Endothelial cell (in vitro differentiated cells): ENCODE measurements at places on chromosomes 1 and 21.

GRCh38 chr1:244657421-244657820 lies 4.5 kb downstream of the DESI2 start:
- DNase-seq: no peak

DNA sequence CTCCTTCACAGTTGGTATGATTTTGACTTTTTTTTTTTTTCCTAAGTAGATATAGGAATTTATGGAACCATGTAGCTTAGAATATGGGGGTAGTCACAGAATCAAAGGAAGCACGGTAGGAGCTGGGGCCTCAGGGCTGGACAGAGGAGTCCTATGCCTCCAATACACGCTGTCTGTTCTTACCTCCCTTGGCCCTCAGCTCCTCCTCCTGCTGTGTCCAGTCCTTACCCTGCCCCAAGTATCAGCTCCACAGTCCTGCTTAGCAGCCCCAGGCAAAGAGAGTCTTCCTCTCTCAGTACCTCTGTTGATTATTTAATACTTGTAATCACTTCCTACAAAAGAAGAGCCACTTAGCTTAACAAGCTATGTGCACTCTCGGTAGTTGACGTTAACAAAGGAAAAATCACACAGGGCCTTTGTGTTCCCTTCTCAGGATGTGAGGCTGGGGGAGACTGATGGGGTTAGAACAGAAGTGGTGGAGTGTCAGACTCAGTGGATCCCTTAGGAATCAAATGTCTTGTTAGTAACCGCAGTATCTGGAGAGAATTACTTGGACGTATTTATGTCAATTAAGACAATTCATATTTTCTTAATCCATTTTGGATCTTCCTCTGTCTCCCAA lies 292.3 kb downstream of the HHAT start:
- no peak for DNase-seq

DNA sequence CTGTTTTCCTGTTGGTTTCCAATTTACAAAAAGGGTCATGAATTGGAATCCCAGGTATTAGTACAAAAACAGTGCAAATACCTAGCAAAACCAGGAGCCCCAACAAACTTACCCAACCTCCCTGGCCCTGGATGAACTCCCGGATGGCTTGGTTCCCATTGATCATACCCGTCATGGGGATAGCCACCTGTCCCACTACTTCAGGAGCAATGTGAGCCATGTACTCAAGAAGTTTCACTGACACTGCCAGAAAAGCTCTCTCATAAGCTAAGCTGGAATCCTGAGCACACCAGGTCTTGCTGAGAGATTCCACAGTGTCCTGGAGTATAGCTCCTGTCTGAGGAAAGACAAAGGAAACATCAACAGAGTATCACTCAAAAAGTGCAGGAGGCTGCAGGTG lies 5.7 kb downstream of the BCL2L15 start:
- no peak for DNase-seq

DNA sequence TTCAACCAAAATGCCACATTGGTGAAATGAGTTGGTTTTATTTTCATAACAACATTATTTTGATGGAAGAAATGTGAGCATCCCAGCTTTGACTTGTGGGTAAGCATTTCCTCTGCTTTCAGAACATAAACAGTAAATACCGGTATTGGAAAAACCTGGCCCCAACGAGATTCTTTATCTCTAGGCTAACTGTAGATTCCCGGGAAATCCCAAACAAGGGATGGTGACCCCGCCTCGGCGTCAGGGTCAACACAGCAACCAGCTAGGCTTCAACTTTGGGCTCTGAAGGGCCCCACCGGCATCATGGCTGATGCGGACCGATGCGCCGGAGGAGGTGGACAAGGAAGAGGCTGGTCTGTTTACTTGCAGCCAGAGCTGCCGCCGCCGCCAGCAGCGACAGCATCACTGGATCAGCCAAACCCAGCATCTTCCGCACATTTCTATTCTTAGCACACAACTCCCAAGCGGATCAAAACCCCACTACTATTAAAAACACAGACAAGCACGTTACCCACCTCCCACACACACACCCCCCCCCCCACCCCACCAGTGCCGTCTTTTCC lies 1.1 kb downstream of the AKT3 start:
- DNase-seq: peak; percentile 51

DNA sequence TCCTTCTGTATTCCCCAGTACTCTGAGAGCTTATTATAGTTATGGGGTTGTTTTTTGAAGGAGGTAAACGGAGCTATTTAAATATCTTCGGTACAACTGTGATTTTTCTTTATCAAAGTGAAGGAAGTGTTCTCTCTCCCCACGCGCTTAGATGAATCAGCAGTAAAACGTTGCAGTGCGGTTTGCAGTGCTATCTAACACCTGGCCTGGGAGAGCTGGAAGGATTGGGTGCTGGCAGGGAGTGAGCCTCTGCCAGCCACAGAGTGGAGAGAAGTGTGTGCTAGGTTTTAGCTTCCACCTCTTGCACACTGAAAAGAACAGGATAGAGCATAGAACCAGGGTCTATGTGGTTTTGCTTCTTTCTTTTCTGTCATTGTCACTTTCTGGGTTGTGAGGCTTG lies 165.9 kb downstream of the SDCCAG8 start:
- DNase-seq: no peak

- DNase-seq: no peak
Observed at GRCh38 chr1:66642992-66643391, 109.0 kb downstream of the SGIP1 start.

- peak; percentile 60 for DNase-seq
Observed at GRCh38 chr21:26967062-26967913, at the start of gene ADAMTS5. Gene ADAMTS5, minus strand, starts transcription at chr21:26967088. Its CDS starts 697 bp downstream, at chr21:26966391.

GRCh38 chr1:170790651-170791071 lies 126.7 kb downstream of the PRRX1 start:
- no peak for DNase-seq

- DNase-seq: no peak
Observed at GRCh38 chr1:199746666-199747384, 280.7 kb upstream of the NR5A2 start.

DNA sequence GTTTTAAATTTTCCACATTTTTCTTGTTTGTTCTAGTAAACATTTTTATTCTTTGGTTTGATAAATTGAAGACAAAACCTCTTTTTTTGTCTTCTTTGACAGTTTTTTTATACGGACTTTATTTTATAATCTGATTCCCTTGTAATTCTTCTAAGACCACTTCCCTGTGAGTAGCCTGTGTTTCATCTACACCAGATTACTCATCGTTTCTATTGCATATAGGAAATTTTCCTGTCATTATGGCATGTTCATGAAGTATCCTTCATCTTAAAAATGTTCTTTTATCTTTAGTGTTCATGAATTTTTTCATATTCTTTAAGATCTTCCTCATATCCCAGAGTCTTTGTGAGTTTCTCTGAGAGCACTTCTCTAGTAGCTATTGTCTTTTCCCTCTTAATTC lies 109.8 kb downstream of the USP25 start:
- no peak for DNase-seq

DNA sequence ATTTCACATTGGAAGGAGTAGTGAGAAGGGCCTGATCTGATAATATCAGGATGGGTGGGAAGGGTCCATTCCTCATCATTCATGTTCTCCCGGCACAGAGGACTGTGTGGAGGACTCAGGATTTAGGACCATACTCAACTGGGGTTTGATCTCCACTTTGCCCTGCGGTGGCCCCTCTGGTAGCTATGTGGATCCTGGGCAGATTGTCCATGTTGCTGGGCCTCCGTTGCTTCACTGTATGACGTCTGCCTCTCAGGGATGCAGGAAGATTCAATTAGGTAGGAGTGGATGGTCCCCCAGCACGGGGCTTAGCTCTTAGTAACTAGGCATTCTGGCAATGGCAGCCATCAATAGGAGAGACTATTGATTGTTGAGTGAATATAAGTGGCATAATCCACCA lies 2.3 kb downstream of the ETS2 start:
- no peak for DNase-seq

- DNase-seq: no peak
Observed at GRCh38 chr1:13794231-13795187, 94.5 kb downstream of the PRDM2 start.

GRCh38 chr1:206808615-206809014 lies 36.3 kb upstream of the IL10 start:
- DNase-seq: peak; percentile 39

DNA sequence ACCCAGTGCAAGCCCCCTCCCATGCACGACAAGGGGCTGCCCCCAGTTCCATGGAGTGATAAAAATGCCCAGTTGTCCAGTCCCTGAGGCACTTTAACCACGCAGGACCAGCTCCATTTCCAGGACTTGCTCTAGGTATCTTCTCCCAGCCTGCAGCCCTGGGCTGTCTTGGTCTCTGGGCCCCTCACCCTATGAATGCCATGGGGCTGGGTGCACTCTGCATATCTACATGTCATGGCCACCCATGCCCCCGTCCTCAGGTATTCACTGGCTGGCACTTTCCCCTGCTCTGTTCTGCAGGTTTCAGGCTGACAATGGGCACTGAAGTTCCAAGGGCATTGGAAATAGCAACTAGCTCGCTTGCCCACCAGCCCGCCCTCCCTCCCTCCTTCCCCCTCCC lies 19.6 kb upstream of the C1orf174 start:
- DNase-seq: no peak

GRCh38 chr1:182930985-182931384 lies 22.0 kb downstream of the SHCBP1L start:
- no peak for DNase-seq

DNA sequence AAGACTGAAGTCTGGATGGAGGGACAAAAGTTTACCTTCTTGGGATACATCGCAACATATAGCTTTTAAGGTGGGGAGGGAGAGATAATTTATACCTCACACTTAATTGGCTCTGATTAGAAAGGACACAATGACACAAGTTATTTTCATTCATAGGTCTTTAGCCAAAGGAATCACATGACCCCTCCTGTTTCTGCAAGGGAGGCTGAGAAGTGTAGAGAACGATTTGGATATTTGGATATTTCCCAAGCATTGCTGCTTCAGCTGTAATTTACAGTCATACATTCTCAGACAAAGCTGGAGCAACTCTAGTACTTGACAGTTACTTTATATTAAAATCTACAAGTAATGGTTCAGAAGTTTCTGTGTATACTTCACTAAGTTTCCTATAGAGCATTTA lies 24.2 kb downstream of the DAP3 start:
- no peak for DNase-seq

- no peak for DNase-seq
Observed at GRCh38 chr21:41663805-41664788, 102.8 kb downstream of the RIPK4 start.

DNA sequence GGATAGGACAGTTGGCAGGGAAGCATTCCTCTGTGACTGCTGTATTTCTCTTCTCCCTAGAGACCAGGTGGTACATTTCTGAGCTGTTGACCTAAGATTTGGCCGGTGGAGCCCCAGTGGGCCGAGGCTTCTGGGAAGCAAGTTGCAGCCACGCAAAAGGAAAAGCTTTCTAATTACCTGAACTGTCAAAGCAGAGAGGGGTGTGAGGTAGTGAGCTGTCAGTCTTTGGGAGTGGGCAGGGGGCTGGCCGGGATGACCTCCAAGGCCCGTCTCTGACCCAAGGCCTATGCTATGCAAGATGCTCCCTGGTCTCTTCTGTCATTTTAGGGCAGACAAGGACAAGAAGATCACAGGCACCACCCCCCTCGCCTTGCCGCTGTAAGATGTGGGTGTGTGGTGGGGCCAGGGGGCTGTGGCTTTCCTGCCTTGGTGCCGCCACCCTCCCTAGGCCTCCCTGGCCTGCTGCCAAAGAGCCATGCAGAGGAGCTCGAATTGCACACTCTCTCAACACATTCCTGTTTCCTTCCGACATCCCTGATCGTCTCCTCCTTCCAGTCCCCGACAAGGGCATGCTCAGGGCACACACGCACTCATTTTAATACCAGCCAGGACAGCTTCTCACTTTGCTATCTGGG lies 7.7 kb downstream of the PADI1 start:
- no peak for DNase-seq

- DNase-seq: no peak
Observed at GRCh38 chr1:180291004-180291403, 60.9 kb downstream of the LHX4 start.

DNA sequence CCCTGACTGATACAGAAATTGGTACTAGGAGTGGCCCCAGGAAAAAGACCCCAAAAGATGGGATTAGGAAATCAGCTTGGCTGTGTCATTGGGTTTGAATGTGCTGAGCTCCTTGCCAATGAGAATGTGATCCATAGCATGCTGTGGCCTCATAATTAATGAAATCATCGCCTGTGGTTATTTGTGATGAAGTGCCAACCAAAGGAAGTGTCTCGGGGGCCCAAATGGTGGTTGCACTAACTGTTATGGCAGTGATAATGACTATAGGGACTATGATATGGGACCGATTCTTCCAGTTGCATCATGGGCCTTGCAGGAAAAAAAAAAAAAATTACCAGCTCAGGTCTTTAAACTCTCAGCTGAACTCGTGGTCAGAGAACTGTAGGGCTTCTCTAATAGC lies 15.4 kb upstream of the ZDHHC18 start:
- DNase-seq: no peak

DNA sequence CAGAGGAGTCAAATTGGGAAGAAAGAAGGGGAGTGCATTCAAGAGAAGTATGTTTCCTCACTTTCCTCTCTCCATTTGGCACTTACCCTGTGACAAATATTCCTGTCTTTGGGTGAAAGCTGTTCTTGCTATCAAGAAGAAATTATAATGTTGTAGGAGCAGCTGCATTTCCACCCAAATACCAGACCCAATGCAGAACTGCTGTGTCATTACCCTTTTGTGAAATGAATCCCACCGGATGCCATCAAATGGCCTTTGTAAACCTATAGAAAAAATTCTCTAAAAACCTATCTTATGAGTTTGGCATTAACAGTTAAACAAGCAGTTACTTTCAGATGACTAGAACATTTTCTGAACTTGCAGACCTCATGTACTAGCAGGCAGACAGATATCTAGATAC lies 16.7 kb upstream of the PALMD start:
- no peak for DNase-seq

- no peak for DNase-seq
Observed at GRCh38 chr1:2525572-2525919, 850 bp downstream of the PANK4 start.

DNA sequence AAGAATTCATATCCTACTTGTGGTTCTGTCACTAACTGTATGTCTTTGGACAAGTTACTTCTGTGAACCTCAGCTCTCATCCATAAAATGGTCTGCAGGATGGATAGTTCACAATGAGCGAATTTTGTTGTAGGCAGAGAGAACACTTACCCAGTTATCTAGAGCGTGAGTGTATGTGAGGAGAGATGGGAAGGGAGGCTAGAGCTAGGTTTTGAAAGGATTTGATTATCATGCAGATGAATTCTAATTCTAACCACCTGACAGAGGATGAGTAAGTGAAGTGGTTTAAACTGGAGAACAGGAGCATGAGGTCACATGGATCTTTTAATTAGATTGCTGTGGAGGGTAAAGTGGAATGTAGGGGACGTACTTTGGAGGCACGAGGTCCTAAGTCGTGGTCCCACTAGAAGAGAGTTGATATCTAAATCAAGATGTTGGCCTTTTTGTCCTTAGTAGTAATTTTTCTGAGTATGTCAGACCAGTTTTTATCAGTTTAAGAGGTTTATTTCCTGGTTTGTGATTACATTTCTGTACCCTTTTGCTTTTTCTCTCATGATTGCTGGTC lies 5.0 kb downstream of the SUCO start:
- DNase-seq: no peak

- DNase-seq: no peak
Observed at GRCh38 chr1:64042331-64043100, 160.9 kb upstream of the UBE2U start.
